GF-D8 (cell line): ENCODE measurements at places on chromosomes 7 and 10.

DNA sequence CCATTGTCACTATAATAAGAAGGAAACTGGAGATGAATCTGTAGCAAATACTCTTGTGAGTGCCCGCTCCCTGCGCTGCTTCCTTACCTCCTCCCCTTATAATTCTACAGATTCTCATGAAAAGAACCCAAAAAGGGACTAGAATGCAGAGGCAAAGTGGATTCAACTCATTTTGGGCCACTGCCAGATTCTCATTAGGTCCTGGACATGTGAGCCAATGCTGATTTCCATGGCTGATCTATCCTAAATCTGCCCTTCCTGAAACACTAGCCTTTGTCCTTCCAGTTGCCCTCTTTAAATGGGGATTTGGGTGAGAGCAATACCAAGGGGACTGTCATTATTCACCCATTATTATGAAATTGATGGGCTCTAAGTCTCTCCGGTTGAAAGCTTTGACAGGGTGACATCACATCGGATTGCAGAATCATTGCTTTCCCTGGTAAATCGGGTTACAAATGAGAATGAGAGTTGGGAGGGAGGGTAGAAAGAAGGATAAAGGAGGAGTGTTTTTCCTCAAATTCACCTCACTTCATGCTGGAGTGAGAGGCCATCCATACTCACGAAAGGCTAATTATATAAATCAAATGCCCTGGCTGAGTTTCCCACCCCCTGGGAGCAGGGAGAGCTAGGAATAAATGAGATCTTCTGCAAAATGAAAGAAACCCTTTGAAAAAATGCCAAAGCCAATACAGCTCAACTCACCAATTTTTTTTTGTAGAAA lies 37.5 kb downstream of the PTN start:
- no peak for DNase-seq

DNA sequence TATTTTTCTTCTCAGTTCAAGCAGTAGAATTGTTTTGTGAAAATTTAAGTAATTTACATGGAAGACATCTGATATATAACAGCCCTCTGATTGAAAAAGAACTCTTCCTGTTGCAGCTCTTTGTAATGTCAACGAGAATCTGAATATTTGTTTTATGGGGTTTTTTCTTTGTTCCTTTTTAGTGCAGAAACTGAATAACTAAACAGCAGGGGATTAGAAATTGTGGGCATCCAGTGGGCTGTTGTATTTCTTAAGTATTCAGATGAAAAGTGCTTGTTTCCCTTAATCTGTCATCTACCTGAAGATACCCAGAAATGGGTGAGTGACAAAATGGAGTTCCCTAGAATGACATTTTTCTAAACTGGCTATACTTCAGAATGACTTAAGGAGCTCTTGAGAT lies 7.4 kb downstream of the ARL4A start:
- DNase-seq, result no peak

GRCh38 chr7:139647085-139647484 lies 123.6 kb downstream of the CLEC2L start:
- DNase-seq, result no peak

GRCh38 chr7:23443974-23444373 lies 26.3 kb downstream of the IGF2BP3 start:
- DNase-seq, result peak; percentile 17

DNA sequence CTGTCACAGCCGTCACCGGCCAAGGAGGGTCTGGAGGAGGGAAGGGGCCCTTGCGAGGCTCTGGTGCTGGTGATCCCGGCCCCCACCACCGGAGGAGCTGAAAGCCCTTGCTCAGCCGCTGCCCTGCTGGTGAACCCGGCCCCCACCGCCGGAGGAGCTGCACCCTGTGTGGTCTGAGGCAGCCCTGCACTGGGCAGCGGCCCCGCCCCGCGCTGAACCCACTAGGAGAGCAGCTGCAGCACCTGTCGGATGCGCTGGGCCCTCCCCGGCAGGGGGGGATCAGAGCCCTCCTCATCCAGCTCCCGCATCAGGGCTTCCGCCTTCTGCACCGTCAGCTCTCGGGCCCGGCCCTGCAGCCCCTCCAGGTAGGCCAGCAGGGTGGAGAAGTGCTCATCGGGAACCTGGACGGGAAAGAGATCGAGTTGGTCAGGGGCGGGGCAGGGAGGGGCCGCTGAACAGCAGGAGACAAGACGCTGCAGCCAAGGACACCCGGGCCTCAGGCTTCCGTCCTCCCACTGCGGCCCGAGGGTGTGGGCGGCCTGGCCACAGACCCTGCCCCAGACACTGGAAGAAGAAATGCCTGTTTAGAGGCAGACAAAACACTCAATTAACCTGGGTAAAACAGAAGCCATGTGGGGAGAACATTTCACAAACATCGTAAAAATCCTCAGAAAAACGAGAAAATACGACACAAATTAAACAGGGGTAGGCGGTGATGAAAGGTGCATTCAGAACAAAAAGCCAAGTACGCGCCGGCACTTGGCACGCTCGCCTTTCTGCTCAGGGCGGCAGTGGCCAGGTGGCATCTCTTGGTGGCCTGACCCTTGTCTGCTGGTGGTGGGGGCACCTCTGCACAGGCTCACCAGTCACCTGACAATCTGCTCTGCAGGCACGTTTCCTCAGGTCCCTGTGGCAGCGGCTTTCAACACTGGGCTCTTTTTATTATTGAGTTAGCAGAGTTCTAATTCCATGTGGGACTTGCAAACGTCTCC lies 14.7 kb downstream of the CYP2W1 start:
- DNase-seq, result no peak

- no peak for DNase-seq
Measured at GRCh38 chr10:97028126-97028831, 157.5 kb downstream of the SLIT1 start.

DNA sequence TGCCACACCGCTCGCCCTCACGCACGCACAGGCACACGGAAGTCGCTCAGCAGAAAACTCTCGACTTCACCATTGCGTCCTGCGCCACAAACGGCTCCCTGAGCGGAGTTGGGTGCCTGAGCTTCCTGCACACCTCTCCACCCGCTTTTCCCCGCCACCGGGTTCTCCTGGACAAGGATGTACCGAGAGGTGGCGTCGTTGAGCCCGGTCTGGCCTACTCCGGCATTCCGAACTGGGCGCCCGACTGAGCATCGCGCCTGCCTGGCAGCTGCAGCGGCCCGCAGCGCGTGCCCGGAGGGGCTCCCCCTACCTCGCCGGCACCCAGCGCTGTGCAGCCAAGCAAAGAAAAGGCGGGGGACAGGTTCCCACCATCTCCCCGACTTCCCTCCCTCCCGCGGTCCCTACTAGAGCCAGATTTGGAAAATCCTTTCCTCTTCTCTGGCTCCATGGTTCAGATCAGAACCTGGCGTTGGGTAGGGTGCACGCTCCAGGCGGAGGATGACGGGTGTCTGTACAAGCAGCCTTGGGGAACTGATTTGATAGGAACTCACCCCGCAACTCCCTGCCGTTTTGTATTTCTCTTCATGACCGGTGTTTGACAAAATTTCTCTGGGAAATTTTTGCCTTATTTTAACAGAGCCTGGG lies 1.7 kb downstream of the SORCS3 start:
- DNase-seq, result no peak

GRCh38 chr10:112027731-112028280 lies 155.8 kb downstream of the GPAM start:
- no peak for DNase-seq

GRCh38 chr7:92778972-92779371 lies 57.4 kb downstream of the CDK6 start:
- peak; percentile 83 for DNase-seq

GRCh38 chr7:106284714-106285050 lies at the start of gene NAMPT:
Gene NAMPT (minus strand): TSS chr7:106284983. CDS start chr7:106284884, 99 bp downstream.
- DNase-seq, result no peak

DNA sequence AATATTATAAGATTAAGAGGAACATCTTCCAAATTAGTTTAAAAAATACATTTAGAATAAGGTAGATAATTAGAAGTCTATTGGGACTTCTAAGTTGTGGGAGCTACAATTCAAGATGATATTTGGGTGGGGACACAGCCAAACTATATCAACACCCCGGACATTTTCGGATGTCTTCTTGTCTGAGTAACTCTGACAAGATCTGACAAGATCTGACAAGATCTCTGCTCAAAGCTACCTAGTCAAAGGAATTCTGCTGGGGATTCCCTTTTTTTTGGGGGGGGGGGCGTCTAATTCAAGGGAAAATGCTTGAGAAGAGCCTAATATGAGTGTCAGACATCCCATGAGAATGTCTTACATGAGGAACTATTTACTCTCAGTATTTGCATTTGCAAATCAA lies 5.2 kb upstream of the AGMO start:
- DNase-seq, result no peak

DNA sequence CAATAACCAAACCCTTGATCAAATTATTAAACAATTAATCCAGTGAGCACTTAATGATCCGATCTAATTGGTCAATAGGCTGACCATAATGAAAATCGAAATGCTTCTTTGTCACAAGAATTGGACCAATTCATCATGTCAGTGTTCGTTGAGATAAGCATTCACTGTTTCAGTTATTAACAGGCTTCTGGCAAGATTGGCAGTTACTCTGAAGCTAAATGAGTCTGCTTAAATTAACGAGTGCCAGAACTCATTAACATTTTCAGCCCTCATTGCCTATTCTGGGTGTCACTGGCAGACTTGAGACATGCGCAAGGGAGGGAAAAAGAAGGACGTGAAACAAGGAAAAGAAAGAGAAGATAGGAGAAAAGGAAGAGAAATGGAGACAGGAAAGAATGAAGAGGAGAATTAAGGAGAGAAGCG lies 30.7 kb upstream of the SLC26A3 start:
- no peak for DNase-seq

DNA sequence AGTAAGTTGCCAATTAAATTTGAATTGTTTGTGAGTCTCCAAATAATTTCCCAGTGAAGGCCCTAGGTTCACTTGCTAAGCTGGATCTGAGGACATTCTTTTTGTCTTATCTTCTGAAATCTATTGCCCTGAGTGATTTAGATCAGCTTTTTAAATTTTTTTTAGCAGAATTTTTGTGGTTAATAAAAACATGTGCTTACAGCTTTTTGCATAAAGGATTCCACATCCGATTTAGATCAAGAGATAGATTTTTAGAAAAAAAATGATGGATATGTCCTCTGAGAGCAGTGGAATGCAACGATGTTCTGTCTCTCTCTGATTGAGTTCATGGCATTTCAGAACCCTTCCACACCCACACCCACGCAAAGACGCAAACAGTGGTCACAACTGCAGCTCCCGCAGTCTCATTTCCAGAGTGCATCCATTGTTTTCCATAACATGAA lies 358.8 kb downstream of the SUGCT start:
- no peak for DNase-seq

DNA sequence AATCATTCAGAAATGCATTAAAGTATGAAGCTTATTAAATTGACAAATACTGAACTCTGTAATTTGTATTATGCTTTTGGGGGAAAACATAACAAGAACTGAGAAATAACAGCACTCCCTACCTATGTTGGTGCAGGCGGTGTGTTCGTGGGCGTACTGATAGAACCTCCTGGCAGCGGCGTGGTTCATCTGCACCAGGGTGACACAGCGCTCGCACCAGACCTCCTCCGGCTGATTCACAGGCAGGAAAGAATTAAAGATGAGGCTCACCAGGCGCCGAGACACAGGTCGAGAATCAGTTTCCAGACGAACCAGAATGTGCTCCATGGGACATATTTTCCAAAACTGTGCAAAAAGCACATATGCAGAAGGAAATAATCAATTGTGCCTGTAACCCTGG lies 40.2 kb downstream of the NCAPG2 start:
- no peak for DNase-seq

GRCh38 chr7:55073976-55074528 lies 55.2 kb downstream of the EGFR start:
- DNase-seq, result no peak

DNA sequence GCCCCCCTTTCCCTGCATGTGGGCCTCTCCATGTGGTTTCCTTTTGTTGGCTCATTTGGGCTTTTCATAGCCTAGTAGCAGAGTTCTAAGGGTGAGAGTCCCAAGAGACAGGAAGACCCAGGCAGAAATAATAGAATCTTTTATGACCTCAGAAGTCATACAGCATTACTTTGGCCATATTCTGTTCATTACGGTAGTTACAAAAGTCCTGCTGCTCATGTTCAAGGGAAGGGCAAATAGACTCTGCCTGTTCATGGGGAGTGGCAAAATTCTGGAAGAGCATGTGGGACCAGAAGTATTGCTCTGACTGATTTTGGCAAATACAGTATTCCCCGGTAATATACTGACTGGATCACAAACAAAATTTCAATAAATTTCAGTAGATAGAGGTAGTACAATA lies 910.3 kb downstream of the LRMDA start:
- no peak for DNase-seq

DNA sequence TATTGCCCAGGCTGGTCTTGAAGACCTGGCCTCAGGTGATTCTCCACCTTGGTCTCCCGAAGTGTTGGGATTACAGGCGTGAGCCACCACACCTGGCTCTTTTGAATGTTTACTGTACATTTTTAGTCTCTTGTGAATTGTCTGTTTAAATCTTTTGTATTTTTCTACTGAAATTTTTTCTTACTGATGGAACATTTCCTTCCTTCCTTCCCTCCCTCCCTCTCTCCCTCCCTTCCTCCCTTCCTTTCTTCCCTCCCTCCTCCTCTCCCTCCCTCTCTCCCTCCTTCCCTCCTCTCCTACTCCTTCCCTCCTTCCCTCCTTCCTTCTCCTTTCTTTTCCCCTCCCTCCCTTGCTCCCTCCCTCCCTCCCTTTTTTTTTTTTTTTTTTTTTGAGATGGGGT lies 58.0 kb downstream of the DAGLB start:
- DNase-seq, result no peak

DNA sequence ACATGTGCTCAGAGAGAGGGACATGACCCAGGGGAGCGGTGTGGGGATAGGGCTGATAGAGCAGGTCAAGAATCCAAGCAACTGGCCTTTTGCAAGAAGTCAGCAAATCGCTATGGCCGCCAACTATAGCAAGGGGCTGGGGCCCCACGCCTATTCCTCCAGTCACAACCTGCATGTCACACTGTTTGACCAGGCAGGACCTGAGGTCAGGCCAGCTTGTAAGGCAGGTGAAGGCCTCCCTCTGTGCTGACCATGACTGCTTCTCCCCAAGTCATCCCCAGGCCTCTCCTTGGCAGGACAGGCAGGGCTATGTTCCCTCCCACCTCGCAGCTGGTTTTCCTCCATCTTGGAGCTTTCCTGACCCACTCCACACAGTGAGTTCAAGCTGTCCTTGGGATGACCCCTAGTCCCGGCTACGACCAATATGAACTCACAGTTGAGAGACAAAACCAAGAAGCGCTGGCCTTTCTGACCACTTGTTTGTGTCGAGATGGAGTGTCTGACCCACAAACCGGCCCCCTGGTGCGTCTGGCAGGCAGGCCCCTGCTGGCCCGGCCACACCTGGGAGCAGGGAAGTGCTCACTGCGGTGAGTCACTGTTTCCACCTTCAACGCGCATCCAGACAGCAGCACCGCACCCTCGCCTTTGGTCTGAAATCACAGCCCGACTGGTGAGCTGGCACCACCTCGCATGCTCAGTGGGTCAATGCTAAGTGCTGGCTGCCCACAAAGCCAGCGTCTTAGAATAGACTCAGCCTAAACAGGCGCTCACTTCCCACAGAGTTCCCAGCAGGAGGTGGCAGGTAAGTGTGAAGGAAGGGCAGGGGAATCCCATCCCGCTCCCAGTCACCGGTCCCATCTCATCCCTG lies 81.4 kb downstream of the VWA2 start:
- no peak for DNase-seq

- no peak for DNase-seq
Measured at GRCh38 chr10:120456626-120457430, at the start of gene PLPP4. Gene PLPP4 (plus strand): TSS chr10:120457227. CDS start chr10:120457306, 79 bp downstream.
